MG63 (cell line): ENCODE measurements at places on chromosomes 7 and 10. TPM values are rescaled to one million over a fixed set of nuclear protein-coding genes. Genes with fewer than 3 reads are reported as not detected.

GRCh38 chr10:126235979-126236851, 152.1 kb downstream of the ADAM12 start:
- DNase-seq = no peak

DNA sequence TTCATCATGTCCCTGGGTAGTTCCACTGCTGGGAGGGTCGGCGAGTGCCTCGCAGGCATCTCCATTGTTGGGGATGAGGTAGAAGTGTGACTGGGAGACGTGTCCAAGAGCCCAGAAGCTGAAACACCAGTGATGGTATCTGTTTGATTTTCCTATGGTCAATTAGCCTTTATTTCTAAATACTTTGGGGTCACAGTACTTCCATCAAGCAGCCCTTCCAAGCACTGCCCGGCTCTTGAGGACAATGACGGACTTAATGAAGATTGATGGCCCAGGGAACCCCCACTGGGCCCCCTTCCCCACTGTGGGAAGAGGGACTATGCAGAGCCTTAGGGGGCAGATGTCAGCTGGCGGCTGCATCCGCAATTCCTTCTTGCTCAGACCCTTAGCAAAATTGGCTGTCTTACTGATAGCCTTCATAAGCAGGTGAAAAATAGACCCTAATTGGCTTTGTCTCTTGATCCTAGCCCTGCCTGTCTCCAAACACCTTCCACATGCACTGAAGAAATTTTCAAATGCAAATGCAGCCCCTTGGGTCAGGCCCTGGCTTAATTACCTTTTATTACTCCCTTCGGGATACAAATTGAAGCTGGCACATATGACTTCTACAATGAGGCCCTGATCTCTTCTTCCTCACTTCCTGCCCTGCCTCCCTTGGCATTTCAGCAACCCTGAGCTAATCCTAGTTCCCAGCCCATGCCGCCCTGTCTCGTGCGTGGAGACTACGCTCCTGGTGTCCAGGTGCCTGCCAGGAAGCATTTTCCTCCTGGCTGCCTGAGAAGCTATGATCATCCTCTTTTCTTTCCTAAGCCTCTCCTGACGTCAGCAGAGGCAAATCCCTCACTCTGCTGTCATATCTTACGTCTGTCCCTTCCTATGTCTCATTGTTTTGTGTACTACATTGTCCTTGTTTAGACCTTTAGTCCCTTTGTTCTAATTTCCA, 124.5 kb upstream of the GDF10 start:
- no peak for DNase-seq

The PTN gene
- total RNA-seq = 0.20 TPM in 1 of 2 replicates, not detected in the other

- DNase-seq = peak; percentile 45
Measured at GRCh38 chr10:69800109-69800508, 1.6 kb upstream of the COL13A1 start.

- DNase-seq = no peak
Measured at GRCh38 chr7:118418433-118418832, 193.9 kb downstream of the ANKRD7 start.
